ENCODE measurements at places on chromosomes 2 and 18.
A peak's percentile ranks its signal among the peaks of the same experiment; 100 is the strongest.

- DNase-seq, result no peak
Measured at GRCh38 chr2:233119806-233120205, 59.7 kb downstream of the INPP5D start.

DNA sequence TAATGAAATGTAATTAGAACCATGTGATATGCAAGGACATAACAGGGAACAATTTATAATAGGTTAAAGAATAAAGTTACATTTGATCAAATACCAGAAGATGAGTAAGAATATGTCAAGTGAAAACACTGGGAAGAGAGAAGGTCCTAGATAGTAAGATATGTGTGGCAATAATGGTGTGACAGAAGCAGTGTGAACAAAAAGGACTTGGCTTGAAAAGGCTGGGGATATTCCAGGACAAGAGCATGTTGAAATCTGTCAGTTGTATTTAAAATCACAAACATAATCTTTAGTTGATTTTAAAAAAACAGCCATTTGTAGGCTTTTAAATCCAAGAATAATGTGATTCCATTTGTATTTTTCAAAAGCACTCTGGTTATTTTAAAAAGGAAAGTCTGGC is 1399.9 kb upstream of the SLC39A10 start:
- DNase-seq, result no peak

- DNase-seq, result no peak
Measured at GRCh38 chr2:47274054-47274782, 119.1 kb upstream of the STPG4 start.

GRCh38 chr18:361941-362310 is 94.1 kb upstream of the THOC1 start:
- no peak for DNase-seq

- peak; percentile 6 for DNase-seq
Measured at GRCh38 chr2:126399001-126399400, 257.0 kb upstream of the GYPC start.

- no peak for DNase-seq
Measured at GRCh38 chr2:79721966-79722365, 209.1 kb downstream of the CTNNA2 start.

- DNase-seq, result no peak
Measured at GRCh38 chr2:43568228-43568627, 27.6 kb downstream of the THADA start.

- DNase-seq, result no peak
Measured at GRCh38 chr2:67828066-67828465, 234.7 kb downstream of the C1D start.

GRCh38 chr2:37568565-37568964 is 102.9 kb downstream of the CDC42EP3 start:
- DNase-seq, result no peak

GRCh38 chr18:75408554-75409506 is 18.7 kb downstream of the SMIM21 start:
- peak; percentile 2 for DNase-seq

- DNase-seq, result no peak
Measured at GRCh38 chr2:77309725-77310124, 212.5 kb downstream of the LRRTM4 start.

DNA sequence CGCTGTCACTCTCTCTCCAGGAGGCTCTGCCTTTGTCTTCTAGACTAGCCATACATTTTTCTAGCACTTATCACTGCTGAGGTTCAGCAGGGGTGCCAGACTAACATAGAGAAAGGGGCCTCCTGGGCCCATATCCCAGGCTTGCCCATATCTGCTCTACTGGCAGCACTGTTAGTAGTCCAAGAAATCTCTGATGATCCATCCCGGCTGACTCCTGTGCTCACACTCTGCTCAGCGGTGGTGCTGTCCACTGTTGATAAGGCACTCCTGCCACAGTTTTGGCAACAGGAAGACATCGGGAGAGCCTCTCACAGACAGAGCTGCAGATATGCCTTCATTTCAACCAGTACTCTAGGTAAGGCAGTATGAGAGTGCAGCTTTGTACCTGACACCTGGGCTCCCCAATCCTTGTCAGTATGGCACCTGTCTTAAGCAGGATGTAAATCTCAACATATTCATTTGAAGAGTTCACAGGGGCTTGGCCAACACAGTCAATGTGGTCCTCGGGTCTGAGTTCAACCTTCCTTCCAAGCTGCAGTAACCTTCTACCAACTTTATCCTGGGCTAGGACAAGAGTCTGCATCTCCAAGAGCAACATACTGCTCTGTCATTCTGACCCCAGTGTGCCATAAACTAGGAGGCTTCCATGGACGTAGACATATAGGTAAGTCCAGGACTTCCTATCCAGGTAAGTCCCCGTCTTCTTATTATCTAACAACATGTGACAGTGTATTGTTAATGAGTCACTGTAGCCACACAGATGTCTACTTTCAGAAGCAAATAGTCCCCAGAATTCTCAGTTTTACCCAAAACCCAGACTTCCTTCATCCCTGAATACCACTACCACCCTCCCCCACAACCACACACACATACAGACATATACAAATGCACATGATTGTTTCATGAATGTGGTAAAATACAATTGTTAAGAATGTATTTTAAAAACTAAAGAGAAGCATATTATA is 16.2 kb downstream of the KLF7 start:
- no peak for DNase-seq

GRCh38 chr2:174561283-174561971 is 36.2 kb downstream of the WIPF1 start:
- no peak for DNase-seq

- DNase-seq, result no peak
Measured at GRCh38 chr2:161842736-161843433, 218.7 kb downstream of the SLC4A10 start.

GRCh38 chr2:96693286-96694200 is 46.3 kb downstream of the LMAN2L start:
- no peak for DNase-seq

- peak; percentile 25 for DNase-seq
Measured at GRCh38 chr2:168490015-168490874, 34.2 kb downstream of the CERS6 start.

- no peak for DNase-seq
Measured at GRCh38 chr2:140586379-140586778, 1544.4 kb downstream of the LRP1B start.

DNA sequence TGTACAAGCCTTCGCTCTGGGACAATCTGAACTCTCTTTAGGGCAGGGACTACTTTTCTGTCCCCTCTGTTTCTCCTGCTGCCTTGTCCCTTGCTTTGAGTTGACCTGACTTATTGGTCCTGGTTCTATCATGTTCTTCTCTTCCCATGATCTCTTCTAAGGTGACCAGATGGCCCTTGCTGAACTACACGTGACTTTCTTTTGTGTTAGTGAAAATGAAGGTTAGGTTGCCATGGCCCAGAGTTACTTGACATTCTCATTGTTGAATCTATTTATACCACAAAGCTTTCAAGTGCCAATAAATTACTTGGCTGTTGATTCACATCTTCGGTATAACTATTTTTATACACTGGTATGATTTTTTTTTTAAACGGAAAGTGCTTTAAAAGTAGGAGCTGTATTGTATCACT is 24.4 kb downstream of the MRPL33 start:
- DNase-seq, result no peak

DNA sequence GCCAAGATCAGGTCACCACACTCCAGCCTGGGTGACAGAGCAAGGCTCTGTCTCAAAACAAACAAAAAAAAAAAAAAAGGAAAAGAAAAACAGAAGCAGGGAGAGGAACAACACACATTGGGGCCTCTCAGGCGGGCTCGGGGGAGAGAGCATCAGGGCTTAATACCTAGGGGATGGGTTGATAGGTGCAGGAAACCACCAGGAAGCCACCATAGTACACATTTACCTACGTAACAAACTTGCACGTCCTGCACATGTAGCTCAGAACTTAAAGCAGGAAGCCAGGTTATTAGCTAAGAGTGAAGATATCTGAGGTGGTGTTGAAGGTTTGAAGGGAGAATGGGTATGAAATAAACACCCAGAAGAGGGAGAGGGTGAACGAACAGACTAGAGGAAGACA is 81.0 kb upstream of the PMAIP1 start:
- DNase-seq, result no peak

Data from stimulated activated CD4-positive, alpha-beta T cell treated with anti-CD3 and anti-CD28 coated beads, Interleukin-12 subunit alpha, Interleukin-12 subunit beta, amount 100 ng/mL, for 24 hours (primary cell).